ENCODE measurements at places on chromosomes 3 and 15.

GRCh38 chr15:76991741-76992645 lies 2.9 kb upstream of the PSTPIP1 start:
- DNase-seq = no peak

- no peak for DNase-seq
Observed at GRCh38 chr3:180626844-180627243, 24.9 kb downstream of the TTC14 start.

DNA sequence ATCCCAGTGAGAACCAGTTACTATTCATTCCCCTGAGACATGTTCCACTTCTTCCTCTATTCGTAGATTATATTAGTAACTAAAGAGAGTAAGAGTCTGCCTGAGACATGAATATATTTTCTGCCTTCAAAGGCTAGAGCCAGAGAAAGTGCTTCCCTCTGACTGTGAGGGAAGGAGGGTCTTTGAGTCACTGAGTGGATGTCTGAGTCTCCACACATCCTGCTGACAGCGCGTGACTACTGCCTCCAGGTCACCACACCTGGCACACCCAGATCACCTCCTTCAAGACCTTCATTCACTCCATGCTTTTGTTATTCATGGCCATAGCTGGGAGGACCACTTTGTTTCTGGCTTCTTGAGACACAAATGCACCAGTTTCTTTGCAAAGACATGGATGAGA lies 135.6 kb downstream of the SOX2 start:
- no peak for DNase-seq

- no peak for DNase-seq
Observed at GRCh38 chr3:11909726-11910125, 63.0 kb upstream of the TAMM41 start.

DNA sequence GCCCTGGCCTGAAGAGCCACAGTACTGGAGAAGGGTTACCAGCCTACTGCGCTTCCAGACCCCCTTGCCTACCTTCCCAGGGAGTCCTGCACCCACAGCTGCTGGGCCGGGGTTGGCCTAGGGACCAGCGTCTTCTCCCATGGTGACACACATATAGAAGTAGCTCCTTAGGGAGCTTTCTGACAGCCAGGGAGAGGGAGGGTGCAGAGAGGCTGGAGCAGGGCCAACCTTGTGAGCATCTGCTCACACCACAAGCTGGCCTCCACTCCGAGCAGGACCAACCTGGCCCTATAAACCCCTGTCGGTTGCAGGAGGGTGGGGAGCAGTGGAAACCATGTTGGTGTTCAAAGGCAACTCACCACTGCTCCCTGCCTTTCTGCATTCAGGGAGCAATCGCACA lies 35.2 kb downstream of the SRPRB start:
- no peak for DNase-seq

DNA sequence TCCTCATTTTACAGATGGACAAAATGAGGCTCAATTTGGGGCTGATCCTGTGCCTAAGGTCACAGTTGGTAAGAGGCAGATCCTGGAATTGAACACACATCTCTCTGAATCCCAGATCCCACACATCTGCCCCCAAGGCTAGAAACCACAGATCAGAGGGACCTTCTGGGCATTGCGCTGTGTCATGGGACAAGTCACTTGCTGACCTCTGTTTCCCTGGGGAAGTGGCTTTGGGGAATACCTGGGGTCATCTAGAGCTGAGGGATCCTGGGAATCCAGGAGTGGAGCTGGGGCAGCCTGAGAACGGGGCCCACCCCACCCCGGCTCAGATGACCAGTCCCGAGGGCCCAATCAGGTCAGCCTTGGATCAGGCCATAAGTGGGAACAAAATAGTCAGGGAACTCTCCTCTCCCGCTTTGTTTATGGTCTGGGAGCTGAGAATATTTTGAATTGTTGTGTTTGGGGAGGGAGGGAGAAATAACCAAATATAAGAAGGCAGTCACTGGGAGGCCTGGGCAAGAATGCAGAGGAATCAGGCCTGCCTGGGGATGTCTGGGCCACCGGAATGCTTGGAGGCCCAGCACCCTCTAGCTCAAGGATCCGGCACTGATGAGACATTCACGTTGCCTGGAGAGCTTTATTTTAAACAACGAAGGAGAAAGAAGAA lies 8.8 kb upstream of the SLC6A6 start:
- DNase-seq = no peak

DNA sequence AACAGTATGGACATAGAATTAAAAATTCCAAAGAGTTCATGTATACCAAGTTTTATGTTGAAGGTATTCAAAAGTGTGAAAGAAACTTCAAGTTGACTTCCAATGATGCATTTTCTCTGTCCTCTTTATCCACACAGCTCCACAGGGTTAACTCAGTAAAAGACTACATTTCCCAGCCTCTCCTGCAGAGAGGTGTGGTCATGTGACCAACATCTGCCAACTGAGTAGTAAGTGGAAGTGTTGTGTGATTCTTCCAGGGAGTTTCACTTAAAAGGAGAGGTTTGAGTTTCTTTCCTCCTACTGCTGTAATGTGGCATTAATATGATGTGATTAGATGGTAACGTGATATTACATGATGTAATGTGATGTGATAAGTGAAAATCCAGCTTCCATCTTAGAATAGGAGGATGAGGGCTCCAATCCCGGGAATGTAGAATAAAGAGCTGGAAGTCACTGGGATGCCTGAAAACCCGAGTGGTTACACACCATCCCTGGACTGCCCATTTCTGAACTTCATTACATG lies 280.6 kb downstream of the ARRDC4 start:
- DNase-seq = no peak

DNA sequence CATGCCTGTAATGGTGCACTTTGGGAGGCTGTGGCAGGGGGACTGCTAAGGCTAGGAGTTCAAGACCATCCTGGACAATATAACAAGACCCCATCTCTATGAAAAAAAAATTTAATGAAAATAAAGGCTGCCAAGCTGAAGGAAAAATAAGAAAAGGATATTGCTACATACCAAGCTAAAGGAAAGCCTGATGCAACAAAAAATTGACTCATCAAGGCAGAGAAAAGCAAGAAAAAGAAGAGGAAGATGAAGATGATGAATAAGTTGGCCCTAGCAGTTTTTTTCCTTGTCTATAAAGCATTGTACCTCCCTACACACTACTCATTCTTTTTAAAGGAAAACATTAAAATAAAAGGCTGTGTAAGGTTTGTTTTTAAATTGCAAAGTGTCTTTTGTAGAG lies 441.9 kb upstream of the MDFIC2 start:
- DNase-seq = no peak

DNA sequence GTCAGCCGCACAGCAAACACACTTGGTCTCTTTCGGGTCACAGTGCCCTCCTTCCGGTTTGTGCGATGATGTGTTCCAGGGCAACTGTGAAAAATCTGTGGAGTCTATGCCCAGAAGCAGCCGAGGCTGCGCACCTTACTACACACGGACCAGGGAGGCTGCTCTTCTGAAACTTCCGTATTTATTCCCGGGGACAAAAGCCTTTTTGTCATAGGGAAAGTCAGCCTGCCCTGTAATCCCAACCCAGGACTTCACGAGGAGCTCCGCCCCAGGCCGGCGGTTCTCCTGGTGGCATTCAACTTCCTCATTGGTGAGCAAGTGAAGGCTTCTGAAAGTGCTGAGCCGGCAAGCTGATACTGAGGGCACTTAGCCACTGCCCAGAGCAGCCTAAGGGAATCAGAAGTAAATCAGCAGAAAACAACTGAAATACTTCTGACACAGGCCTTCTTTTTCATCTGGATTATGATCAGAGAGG lies 126.5 kb downstream of the FMN1 start:
- DNase-seq = no peak

DNA sequence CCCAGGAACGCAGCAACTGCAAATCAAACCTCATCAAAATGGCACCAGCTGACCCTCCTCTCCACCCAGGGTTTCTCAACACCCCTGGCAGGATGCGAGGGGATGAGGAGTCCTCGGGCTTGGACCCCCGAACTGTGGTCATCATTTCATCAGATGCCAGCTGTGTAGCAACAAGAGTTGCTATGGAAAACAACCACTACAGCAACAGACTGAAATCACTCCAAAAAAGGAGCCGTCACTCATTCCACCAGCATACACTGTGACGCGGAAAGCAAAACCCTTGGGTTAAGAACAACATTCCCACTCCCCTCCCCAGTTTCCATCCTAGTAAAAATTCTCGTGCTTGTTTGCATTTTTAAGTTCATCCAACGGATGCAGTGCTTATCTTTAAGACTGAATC lies 40.1 kb downstream of the VGLL4 start:
- no peak for DNase-seq

DNA sequence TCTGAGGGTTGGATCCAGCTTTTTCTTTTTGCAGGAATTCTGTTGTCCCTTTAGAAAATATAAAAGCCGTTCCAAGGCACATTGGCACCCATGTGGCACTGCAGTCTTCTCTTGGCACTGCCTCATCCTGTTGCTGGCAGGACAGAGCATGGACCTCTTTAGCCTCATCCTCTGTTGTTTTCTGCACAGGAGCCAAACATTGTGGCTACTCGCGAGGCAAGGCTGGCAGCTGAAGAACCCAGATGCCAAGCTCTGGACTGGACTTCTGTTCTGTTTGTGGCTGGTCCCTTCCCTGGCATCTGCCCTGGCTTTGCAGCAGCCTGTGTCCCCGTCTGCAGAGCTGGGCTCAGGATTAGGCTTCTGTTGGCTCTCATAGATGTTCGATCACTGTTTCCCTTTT lies 224.7 kb upstream of the TBC1D5 start:
- no peak for DNase-seq

DNA sequence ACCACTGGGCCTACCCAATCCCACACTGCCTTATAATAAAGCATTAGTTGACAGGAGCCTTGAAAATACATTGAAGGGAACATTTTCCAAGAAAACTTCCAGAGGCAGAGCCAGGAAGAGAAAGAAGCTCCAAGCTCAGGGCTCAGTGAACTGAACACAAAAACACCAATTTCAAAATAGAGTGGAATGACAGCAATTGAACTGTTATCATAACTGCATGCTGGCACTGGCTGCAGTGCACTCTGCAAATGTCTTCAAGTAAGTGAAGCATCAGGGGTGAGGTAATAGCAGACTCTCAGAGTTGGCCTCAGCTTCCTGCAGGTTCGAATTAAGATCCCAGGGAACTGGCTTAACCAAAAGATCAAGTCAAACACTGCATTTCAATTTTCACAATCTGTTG lies 388.0 kb upstream of the WNT5A start:
- no peak for DNase-seq

DNA sequence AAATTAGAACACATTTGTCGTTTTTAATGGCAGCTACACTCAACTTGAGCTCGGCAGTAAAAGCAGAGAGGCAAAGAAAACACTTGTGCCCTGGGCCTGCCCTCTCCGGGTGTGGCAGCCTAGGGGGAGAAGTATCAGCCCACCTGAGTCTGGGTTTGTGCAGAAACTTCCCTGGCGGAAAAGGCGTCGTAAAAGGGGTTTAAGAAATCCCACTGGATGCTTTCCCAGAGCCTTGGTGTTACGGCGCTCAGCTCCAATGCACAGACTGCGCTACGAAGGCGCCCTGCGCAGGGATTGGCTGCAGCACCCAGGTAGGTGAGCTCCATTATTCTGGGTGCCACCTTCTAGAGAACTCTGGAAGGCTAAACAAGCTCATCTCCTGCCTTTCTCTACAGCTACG lies 461.5 kb upstream of the NR2F2 start:
- DNase-seq = no peak

GRCh38 chr3:127377801-127378655 lies 90.2 kb upstream of the PRR20G start:
- DNase-seq = no peak

- no peak for DNase-seq
Observed at GRCh38 chr3:7697548-7697947, 804.1 kb upstream of the LMCD1 start.

GRCh38 chr3:140294058-140294457 lies 359.1 kb downstream of the CLSTN2 start:
- DNase-seq = no peak

- DNase-seq = no peak
Observed at GRCh38 chr15:34472947-34473346, 35.3 kb upstream of the GOLGA8A start.

DNA sequence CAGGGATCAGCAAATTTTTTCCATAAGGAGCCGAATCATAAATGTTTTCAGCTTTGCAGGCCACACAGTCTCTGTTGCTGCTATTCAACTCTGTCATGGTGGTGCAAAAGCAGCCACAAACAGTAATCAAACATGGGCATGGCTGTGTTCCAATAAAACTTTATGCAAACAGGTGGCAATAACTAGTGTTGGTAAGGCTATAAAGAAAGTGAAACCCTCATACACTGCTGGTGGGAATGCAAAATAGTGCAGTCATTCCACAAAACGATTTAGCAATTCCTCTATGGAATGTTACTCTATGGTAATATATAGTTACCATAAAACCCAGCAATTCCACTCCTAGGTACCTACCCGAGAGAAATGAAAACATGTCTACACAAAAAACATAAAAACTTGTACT lies 14.0 kb upstream of the MRPS25 start:
- no peak for DNase-seq

- DNase-seq = no peak
Observed at GRCh38 chr3:171088496-171088895, 62.0 kb upstream of the SLC2A2 start.

DNA sequence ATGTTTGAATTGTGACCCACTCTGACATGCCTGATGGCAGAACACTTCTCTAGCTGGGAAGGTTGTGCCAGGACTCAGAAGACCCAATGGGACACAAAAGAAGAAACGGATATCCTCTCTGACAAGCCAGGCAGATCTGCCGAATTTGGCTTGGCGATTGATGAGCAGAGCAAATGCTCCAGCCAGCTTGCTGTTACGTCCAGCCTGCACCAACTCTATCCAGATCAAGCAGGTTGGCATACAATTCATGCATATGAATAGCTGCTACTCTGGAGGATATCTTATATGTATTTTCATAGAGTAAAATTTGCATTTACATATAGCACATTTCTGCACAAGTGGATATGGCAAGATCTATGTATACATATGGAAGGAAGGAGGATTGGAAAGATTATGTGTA lies 102.8 kb downstream of the PEX5L start:
- DNase-seq = no peak

DNA sequence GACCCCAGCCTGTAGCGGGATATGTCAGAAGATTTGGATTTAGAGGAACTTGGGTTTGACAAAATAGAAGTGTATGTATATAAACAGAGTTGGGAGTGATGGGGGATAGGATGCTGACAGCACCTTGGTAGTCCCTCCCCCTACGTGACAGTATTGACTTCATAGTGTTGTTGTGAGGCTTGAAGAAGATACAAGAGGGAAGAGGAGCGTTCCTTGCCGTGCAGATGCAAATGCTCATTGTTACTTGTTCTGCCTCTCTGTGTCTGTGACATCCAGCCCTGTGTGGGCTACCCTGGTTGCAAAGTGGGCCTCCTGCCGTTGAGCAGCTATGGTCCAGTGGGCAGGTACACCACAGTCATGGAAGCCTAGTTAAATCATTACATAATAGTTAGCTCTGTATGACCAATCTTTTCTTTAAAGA lies 45.0 kb downstream of the SMAD3 start:
- no peak for DNase-seq

All from activated T-helper 2 cell treated with anti-CD3 and anti-CD28 coated beads, Interferon-gamma antibody, Interleukin-2, Interleukin-4, amounts not matched to agents 10 μg/mL and 5 μg/mL and 100 μg/mL, durations not matched to agents 14 hours and 24 hours and 36 hours (primary cell).